Stomach (tissue), 19 donors: ENCODE measurements at places on chromosomes 7 and 10. TPM values are rescaled to one million over a fixed set of nuclear protein-coding genes. Genes with fewer than 3 reads are reported as not detected.
A peak's percentile ranks its signal among the peaks of the same experiment; 100 is the strongest.

DNA sequence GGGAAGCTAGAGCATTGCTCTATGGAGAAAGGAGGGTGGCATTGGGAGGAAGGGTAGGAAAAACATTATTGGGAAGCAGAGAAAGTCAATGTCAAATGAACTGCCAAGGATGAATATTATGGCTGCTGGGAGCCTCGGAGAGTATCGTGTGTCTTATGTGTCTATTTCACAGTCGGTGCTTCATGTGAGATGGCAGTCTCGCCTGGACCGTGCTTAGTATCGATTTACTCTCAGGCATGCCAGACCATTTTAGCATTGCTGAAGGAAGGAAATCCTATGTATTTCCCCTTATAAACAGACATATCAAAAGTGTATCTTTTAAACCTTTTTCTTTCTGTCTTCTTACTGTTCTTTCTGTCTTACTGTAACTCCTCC is 612.6 kb downstream of the AUTS2 start:
- DNase-seq, result no peak

DNA sequence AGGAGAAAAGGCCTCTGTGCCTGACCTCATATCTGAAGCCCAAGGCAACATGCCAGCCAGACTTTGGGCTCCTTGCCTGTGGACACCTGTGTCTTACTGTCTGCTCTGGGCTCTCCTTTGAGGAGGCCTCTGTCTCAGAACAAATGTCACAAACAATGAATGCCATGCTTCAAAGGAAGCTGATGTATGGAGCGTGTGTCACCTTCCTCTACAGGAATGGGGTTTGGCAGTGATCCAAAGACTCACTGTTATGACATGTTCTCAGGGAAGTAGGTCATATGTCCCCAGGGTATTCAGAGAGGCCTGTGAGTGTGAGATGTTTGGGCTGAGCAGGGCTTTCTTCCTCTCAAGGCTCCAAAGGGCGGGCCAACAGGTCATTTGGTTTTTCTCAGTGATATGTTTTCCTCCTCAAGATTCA is 38.4 kb downstream of the PTPRE start:
- peak; percentile 41 for DNase-seq

The COL26A1 gene
- 0.31 TPM for polyA plus RNA-seq

DNA sequence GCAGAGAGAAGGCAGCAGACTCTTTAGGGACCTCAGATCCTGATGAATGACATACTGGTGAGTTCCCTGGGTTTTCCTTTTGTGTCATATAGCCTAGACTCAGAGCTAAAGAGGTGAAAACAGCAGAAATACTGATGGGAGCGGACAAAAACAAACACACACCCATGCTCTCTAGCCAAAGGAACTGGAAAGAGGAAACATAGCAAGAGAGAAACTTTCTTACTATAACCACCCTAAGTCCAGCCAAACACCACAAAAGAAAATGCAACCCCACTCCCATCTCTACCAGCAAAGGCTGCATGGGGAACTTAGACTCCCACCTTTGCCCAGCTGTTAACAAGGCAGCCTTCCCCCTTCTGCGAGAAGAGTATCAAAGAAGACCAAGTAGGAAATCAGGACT is 16.3 kb downstream of the GSAP start:
- no peak for DNase-seq
